ENCODE measurements at places on chromosomes 7 and 10. TPM values are rescaled to one million over a fixed set of nuclear protein-coding genes. Genes with fewer than 3 reads are reported as not detected.

The SSC4D gene
- total RNA-seq, result 7.4 TPM

- H3K27ac ChIP-seq, result no peak overlapping the region
- H3K4me1 ChIP-seq, result peaks cover 9% of the 10 kb centered on the region
- no peak overlapping the region for H3K4me3 ChIP-seq
- H3K27me3 ChIP-seq, result peaks cover 59% of the 10 kb centered on the region
- DNase-seq, result no peak
- no peaks in the 10 kb centered on the region for H3K36me3 ChIP-seq
These were observed 42.3 kb downstream of the OAT start for GRCh38 chr10:124376411-124376810.

- no peaks in the 10 kb centered on the region for H3K27me3 ChIP-seq
- H3K27ac ChIP-seq, result no peak overlapping the region
- DNase-seq, result no peak
These were observed 155.0 kb downstream of the STK31 start for GRCh38 chr7:23864973-23865372.

- H3K27me3 ChIP-seq, result no peaks in the 10 kb centered on the region
- H3K36me3 ChIP-seq, result no peaks in the 10 kb centered on the region
- peaks cover 28% of the 10 kb centered on the region for H3K4me1 ChIP-seq
These were observed 119.5 kb downstream of the DOCK4 start for GRCh38 chr7:112086496-112087254.

The NEURL1 gene
- 17.6 TPM for total RNA-seq

DNA sequence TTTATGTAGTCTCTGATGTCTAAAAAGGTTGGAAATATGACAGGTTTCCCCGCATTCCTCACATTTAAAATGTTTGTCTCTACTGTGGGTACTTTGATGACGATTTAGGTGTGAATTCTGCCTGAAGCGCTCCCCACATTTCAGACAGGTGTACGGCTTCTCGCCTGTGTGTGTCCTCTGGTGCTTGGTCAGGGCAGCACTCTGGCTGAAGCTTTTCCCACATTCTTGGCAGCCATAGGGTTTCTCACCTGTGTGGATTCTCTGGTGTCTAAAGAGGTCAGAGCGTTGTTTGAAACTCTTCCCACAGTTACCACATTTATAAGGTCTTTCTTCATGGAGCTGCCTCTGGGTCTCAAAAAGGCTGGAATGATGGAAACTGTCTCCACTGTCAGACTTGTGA, 6.3 kb downstream of the ZNF394 start:
- H3K4me1 ChIP-seq, result peaks cover 11% of the 10 kb centered on the region
- no peak overlapping the region for H3K4me3 ChIP-seq
- no peak for DNase-seq
- no peaks in the 10 kb centered on the region for H3K27me3 ChIP-seq

GRCh38 chr10:75538144-75538543, 106.7 kb downstream of the LRMDA start:
- no peaks in the 10 kb centered on the region for H3K36me3 ChIP-seq
- no peak overlapping the region for H3K27ac ChIP-seq
- H3K4me3 ChIP-seq, result no peak overlapping the region
- H3K27me3 ChIP-seq, result peaks cover 35% of the 10 kb centered on the region
- peaks cover 17% of the 10 kb centered on the region for H3K4me1 ChIP-seq

- DNase-seq, result peak; percentile 48
- H3K36me3 ChIP-seq, result peaks cover 1% of the 10 kb centered on the region
- H3K27me3 ChIP-seq, result no peaks in the 10 kb centered on the region
- no peaks in the 10 kb centered on the region for H3K4me1 ChIP-seq
- H3K4me3 ChIP-seq, result no peak overlapping the region
- H3K27ac ChIP-seq, result no peak overlapping the region
These were observed 24.8 kb downstream of the INPP5F start for GRCh38 chr10:119750391-119751230.

GRCh38 chr7:36358589-36358988, 31.1 kb upstream of the ANLN start:
- no peaks in the 10 kb centered on the region for H3K27me3 ChIP-seq
- H3K4me1 ChIP-seq, result peaks cover 22% of the 10 kb centered on the region
- H3K4me3 ChIP-seq, result no peak overlapping the region
- H3K36me3 ChIP-seq, result peaks cover 9% of the 10 kb centered on the region
- no peak overlapping the region for H3K27ac ChIP-seq

DNA sequence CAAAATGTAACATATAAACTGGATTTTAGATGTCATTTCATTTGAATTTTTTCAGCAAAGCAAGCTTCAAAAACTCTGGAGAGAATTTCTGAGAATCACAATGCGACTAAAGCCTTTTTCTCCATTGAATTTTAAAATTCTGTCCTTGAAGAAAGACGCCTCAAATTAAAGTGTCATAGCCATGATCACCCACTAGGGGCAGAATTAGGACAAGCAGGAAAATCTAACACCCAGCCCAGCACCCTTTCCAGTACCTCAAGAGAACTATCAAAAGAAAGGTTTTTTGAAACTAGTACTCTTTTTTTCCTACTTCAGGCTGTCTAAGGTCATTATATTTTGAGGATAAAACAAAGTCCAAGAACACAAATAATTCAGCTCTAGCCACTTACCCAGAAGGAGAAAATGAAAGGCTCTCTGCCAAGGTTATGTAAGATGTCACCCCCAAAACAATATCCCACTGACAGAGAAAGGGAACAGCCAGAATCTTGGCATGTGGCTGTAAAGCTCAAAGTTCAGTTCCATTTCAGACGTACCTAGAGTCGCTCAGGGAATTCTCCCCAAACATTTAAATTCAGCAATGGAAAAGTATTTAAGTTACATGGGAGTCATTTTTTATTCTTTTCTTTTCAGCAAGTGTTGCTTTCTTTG, 299.4 kb downstream of the SNX13 start:
- H3K36me3 ChIP-seq, result no peaks in the 10 kb centered on the region
- H3K27me3 ChIP-seq, result no peaks in the 10 kb centered on the region
- H3K4me1 ChIP-seq, result no peaks in the 10 kb centered on the region

GRCh38 chr10:129769381-129770116, 194.5 kb downstream of the EBF3 start:
- peaks cover 5% of the 10 kb centered on the region for H3K36me3 ChIP-seq
- H3K4me1 ChIP-seq, result no peaks in the 10 kb centered on the region

DNA sequence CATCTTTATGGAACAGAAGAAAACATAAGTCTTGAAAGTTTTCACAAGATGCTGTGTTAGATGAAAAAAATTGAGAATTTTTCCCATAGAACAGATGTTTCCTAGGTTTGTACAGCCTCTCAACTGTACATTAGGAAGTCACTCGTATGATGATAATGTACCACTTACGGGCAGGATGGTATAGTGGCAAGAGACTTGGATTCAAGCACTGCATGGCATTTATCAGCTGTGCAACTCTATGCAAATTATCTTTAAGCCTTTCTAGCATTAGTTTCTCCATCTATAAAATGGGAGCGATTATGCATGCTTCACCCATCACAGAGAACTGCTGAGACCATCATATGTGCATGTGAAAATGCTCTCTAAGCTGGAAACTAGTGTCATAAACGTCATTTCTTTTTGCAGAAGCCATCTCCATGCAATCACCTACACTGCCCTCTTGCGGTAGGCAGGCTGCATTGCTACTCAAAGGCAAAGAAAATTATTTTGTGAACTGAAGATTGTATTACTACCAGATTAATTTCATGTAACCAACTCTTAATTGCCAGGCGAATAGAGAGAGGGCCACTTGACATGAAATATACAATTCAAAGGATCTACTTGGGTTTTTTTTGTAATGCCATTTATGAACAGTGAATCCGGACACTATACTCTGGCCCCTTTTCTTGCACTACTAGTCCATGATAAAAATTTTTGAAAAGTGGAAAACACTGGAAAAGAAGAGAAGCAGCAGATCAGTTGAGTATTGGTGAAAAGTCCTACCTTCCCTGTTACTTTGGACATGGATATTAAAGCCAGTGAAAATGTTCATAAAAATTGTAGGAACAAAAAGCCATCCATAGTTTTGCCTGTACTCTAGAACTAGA, 102.3 kb downstream of the JAZF1 start:
- peaks cover 7% of the 10 kb centered on the region for H3K27me3 ChIP-seq
- H3K36me3 ChIP-seq, result no peaks in the 10 kb centered on the region
- DNase-seq, result no peak
- peaks cover 28% of the 10 kb centered on the region for H3K4me1 ChIP-seq

DNA sequence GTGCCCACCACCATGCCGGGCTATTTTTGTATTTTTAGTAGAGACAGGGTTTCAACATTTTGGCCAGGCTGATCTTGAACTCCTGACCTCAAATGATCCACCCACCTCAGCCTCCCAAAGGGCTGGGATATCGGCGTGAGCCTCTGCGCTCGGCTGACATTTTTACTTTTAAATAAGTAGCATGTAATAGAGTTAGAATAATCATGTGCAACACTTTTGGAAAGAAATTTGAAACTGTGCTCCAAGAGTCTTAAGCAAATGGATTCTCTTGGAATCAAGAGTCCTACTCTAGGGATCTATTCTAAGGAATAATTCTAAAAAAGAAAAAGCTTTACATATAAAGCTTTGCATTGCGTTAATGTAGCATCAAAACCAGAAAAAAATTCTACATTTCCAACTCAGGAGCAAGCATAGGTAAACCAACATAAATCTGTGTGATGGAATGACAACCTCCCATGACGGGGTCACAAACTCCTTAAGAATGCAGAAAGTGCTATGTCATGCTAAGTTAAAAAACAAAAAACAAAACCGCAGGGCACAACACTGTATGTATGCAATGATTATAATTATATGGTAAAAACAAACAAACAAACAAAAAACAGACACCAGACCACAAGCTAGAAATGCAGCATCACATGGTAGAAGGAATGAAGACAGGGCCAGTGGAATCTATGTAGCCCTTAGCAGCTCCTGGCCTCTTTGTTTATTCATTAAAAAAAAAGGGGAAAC, 98.7 kb downstream of the RNF216 start:
- H3K27ac ChIP-seq, result peak overlapping the region; percentile 20
- H3K4me3 ChIP-seq, result no peak overlapping the region
- H3K27me3 ChIP-seq, result no peaks in the 10 kb centered on the region
- DNase-seq, result no peak

GRCh38 chr10:98431016-98431415, 15.7 kb downstream of the HPS1 start:
- H3K27ac ChIP-seq, result no peak overlapping the region
- peaks cover 45% of the 10 kb centered on the region for H3K36me3 ChIP-seq
- no peak for DNase-seq
- no peaks in the 10 kb centered on the region for H3K4me1 ChIP-seq
- H3K27me3 ChIP-seq, result no peaks in the 10 kb centered on the region
- no peak overlapping the region for H3K4me3 ChIP-seq

DNA sequence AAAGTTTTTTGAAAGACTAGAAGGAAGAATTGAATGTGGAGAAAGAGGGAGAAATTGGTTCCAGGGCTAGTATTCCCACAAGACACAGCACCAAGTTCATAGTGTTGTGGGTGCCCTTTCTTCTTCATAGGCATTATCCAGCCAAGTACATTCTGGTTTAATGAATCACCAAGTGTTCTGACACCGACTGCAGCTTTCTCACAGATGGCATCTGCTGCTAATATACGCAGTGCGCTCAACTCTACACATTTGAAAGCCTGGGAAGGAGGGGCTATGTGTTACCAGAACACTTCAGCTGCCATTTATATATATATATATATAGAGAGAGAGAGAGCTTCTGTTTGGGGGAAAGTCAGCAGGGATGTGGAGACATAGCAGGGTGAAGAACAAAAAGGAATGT, 1168.4 kb downstream of the GATA3 start:
- no peak for DNase-seq
- no peak overlapping the region for H3K4me3 ChIP-seq
- no peaks in the 10 kb centered on the region for H3K36me3 ChIP-seq
- H3K4me1 ChIP-seq, result no peaks in the 10 kb centered on the region
